ENCODE measurements at places on chromosomes 7 and 10.
A peak's percentile ranks its signal among the peaks of the same experiment; 100 is the strongest.

DNA sequence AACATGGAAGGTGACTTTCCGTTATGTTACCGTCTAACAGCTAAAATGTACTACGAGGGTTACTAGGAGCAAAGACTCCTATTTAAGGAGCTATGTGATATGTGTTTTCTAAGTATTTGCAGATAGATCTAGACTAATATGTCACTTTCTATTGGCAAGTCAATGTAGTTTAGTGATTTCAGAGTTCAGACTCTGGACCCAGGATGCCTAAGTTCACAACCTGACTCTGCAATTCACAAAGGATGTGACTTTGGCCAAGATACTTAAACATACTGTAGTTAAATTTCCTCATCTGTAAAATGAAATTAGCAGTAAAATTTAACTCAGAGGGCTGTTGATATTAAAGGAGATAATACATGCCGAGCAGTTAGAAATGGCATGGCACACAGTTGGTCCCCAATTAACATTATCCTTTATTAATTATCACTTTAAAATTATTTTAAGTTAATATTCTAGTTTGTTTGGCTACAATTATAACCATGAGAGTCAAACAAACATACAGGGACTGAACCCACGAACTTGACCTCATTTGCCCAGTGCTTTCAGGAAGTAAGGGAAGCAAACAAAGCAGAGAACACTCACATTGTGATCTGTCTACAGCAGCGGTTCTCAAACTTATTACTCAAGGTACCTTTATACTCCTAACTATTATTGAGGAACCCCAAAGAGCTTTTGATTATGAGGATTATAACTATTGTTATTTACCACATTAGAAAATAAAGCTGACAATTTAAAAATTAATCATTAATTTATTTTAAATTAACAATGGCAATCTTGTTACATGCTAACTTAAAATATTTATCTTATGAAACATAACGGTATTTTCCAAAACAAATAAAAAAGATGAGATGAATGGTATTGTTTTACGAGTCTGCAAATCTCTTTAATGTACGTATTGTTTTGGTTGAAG, 94.4 kb downstream of the ANK3 start:
- H3K27me3 ChIP-seq, result no peaks in the 10 kb centered on the region
- no peak overlapping the region for H3K4me3 ChIP-seq
- H3K36me3 ChIP-seq, result no peaks in the 10 kb centered on the region
- 0 out of 2 replicates have a peak, but pooled peaks cover under 1% of the 10 kb centered on the region for H3K4me1 ChIP-seq
- H3K27ac ChIP-seq, result no peak overlapping the region

GRCh38 chr10:5442990-5443370, 30.6 kb downstream of the NET1 start:
- H3K27ac ChIP-seq, result no peak overlapping the region
- peaks cover 10% of the 10 kb centered on the region for H3K36me3 ChIP-seq

DNA sequence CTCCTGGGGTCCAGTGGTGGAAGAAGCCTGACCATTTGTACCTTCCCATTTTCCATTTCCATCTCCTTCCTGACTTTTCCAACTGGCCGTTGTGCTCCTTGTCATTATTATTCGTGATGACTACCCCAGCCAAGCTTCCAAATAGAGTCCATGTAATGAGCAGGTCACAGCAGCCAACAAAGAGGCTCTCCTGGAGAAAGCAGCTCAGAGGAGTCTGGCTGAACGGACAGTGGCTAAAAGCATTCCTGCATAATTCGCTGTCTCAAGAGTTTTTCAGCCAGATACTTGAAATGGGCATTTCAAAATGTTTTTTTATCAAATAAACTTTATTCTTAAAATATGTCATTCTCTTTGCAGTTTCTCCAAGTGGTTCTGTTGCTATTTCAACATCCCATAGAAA, 458.6 kb downstream of the INHBA start:
- peaks cover 20% of the 10 kb centered on the region for H3K4me1 ChIP-seq
- DNase-seq, result no peak
- no peak overlapping the region for H3K4me3 ChIP-seq
- H3K27ac ChIP-seq, result no peak overlapping the region
- no peaks in the 10 kb centered on the region for H3K27me3 ChIP-seq

- peaks cover 29% of the 10 kb centered on the region for H3K4me1 ChIP-seq
- peaks cover 20% of the 10 kb centered on the region for H3K27me3 ChIP-seq
- DNase-seq, result peak; percentile 20
- H3K36me3 ChIP-seq, result no peaks in the 10 kb centered on the region
These were observed 2.4 kb downstream of the TLL2 start for GRCh38 chr10:96511044-96511945.

GRCh38 chr10:48271047-48271730, 3.3 kb downstream of the FRMPD2 start:
- H3K4me1 ChIP-seq, result peaks cover 7% of the 10 kb centered on the region
- H3K27ac ChIP-seq, result no peak overlapping the region
- H3K36me3 ChIP-seq, result no peaks in the 10 kb centered on the region
- no peaks in the 10 kb centered on the region for H3K27me3 ChIP-seq
- no peak overlapping the region for H3K4me3 ChIP-seq

- no peak for DNase-seq
- H3K27me3 ChIP-seq, result no peaks in the 10 kb centered on the region
- no peak overlapping the region for H3K27ac ChIP-seq
These were observed 61.7 kb downstream of the PRPF18 start for GRCh38 chr10:13648425-13648824.

DNA sequence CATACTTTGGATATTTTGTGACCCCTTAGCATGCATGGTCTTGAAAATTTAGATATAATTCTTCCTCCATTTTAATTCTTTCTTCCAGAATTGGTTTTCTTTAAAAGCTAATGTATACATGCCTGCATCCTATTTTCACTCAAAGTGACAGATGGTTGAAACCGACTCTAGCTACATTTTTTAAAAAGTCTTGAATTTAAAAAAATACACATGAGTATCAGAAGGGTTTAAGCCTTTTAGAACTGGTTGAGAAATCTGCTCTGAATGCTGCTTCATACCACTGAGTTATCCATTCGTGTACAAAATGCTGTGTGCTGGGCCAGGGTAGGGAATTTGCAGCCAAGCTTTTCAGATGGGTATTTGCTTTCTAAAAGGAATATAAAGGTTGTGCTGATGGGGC, 16.5 kb downstream of the DYNC1I1 start:
- no peaks in the 10 kb centered on the region for H3K36me3 ChIP-seq
- H3K27me3 ChIP-seq, result no peaks in the 10 kb centered on the region
- no peak overlapping the region for H3K27ac ChIP-seq
- no peak for DNase-seq
- no peak overlapping the region for H3K4me3 ChIP-seq
- H3K4me1 ChIP-seq, result no peaks in the 10 kb centered on the region

- H3K27me3 ChIP-seq, result no peaks in the 10 kb centered on the region
- peak; percentile 37 for DNase-seq
- H3K27ac ChIP-seq, result no peak overlapping the region
- peaks cover 58% of the 10 kb centered on the region for H3K4me1 ChIP-seq
- no peak overlapping the region for H3K4me3 ChIP-seq
These were observed 164.3 kb upstream of the SVIL start for GRCh38 chr10:29798921-29799690.

- no peaks in the 10 kb centered on the region for H3K27me3 ChIP-seq
- DNase-seq, result no peak
- no peak overlapping the region for H3K4me3 ChIP-seq
- no peaks in the 10 kb centered on the region for H3K36me3 ChIP-seq
These were observed 551.6 kb downstream of the CALN1 start for GRCh38 chr7:71860572-71860971.

DNA sequence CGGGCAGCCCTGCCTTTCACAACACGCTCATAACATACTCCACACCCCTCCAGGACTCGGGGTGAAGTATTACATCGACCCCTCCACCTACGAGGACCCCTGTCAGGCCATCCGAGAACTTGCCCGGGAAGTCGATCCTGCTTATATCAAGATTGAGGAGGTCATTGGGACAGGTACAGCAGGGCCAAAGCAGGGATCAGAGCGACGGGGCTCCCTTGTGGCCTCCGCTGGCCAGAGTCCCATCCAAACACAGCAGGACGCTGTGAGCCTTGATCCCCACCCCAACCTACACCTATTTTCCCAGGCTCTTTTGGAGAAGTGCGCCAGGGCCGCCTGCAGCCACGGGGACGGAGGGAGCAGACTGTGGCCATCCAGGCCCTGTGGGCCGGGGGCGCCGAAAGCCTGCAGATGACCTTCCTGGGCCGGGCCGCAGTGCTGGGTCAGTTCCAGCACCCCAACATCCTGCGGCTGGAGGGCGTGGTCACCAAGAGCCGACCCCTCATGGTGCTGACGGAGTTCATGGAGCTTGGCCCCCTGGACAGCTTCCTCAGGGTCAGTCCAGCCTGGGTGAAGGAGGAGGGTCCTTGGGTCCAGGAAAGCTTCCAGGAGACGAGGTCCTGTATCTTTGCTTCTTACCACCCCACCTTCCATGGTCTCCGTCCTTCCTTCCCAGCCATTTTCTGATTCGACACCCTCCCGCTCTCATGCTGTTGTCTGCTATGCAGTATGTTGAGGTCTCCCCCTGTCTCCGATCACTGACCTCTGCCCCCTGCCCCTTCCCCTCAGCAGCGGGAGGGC, 13.5 kb downstream of the EPHB6 start:
- no peaks in the 10 kb centered on the region for H3K27me3 ChIP-seq
- H3K4me3 ChIP-seq, result no peak overlapping the region
- H3K27ac ChIP-seq, result no peak overlapping the region

DNA sequence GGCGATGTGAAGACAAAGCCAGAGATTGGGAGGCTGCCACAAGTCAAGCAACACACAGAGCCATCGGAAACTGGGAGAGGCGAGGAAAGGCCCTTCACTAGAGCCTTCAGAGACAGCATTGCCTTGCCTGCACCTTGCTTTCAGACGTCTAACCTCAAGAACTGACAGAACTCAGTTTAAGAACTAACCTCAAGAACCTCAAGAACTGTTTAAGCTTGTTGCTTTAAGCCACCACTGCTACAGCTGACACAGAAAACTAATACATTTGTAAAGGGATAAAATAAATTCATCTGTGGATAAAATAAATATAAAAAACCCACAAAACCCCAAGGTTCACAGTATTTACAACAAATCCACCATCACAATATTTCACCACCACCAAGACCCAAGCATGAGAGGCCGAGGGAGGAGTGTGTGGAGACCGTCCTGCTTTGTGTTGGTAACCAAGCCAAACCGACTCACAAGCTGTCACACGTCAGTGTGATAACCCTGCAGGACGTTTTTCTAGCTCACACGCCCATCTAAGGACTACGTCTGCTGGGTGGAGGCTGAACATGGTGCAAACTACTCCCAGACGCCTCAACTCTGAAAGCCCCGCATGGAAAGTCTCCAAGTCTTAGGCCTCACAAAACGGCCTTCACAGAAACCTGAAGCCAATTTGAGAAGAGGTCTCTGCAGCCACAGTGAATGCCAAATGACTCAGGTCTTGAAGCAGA, 116.8 kb downstream of the ABLIM1 start:
- H3K4me3 ChIP-seq, result no peak overlapping the region
- H3K4me1 ChIP-seq, result no peaks in the 10 kb centered on the region
- no peaks in the 10 kb centered on the region for H3K27me3 ChIP-seq
- no peak for DNase-seq
- H3K27ac ChIP-seq, result no peak overlapping the region

- H3K4me1 ChIP-seq, result no peaks in the 10 kb centered on the region
- DNase-seq, result no peak
- no peak overlapping the region for H3K27ac ChIP-seq
These were observed 31.0 kb downstream of the PDE1C start for GRCh38 chr7:32039000-32039756.

Measured in SJSA1 (cell line).